Liver (tissue), 10 donors: ENCODE measurements at places on chromosomes 16 and 17.

- DNase-seq = no peak
These were observed 102.9 kb downstream of the HIC1 start for GRCh38 chr17:2157675-2158395.

DNA sequence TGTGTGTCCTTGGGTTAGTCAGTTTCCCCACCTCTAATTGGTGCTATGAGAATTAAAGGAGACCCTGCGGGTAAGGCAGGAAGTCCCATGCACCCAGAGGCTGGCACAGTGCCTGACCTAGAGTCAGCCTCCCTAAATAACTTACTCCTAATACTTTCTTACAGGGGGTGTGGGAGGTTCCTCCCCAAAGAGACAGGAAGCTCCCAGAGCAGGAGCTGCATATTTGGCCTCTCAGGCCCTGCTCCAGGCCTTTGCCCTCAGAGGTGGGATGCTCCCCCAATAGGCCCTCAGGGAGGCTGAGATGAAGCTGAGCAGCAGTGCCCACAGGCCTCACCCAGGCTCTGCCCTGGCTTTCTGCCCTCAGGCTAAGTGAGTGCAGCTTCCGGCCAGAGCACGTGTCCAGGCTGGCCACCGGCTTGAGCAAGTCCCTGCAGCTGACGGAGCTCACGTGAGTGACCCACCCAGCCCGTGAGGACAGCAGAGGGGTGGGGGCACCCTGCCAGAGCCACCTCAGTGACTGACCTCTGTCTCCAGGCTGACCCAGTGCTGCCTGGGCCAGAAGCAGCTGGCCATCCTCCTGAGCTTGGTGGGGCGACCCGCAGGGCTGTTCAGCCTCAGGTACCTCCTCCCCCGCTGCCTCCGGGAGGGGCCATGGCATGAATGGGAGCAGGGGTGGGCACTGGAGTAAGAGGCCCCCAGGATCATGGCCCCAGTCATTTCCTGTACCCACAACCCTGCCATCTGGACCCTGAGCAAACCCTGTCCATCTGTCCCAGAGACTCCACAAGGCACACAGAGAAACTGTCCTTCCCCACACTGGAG is 31.1 kb upstream of the CPNE2 start:
- DNase-seq = peak; percentile 41

GRCh38 chr17:59684967-59685366 is 22.3 kb downstream of the PTRH2 start:
- no peak for DNase-seq

DNA sequence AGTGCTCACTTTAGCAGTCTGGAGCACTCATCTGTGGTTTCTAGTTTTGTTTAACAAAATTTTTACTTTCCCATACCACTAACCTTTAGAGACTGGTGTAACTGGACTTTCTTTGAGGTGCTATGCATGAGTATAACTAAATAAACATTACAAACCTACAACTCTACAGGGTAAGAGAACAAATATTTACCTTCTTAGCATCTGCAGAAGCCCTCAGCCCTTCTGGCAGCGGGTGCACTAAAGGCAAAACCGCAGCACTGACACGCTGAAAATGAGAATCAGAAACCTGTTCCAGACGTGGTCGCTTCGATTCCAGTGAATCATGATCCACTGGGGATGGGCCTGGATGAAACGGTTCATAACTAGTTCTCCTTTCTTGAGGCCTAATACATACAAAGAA is 43.7 kb downstream of the NCOR1 start:
- DNase-seq = no peak

DNA sequence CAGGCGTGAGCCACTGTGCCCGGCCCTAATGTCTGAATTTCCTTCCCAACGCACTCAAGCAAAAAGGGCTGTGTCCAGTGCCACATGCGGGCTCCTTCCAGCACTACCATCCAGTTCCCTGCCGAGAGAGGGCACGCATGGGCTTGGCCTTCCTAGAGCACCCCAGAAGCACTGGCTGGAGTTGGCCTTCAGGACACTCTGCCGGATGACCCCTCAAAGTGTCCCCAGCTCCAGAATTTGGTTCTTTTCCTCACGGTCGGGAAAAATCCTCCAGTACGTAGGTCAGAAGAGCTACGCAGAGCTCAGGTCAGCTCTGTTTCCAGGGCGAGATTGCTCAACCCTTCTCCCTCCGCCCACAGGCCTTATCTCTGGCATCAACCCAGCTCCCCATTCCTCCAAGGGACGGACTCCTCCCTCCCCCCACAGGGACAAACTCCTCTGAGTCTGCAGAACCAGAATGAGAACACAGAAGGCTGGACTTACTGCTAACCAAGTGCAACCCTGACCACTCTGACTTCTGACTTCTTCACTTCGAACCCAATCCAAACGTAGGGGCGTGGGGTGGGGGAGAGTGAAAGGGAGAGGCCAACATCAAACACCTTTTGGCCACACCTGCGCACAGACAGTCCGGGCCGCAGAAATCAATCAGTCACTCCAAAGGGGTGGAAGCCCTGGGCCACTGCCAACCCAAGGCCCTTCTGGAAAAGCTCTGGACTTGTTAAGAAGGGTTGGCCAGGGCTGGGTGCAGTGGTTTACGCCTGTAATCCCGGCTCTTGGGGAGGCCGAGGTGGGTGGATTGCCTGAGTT is 3.6 kb downstream of the CDC42EP4 start:
- peak; percentile 81 for DNase-seq

GRCh38 chr17:36935671-36936454 is 1.4 kb upstream of the LHX1 start:
- DNase-seq = no peak

DNA sequence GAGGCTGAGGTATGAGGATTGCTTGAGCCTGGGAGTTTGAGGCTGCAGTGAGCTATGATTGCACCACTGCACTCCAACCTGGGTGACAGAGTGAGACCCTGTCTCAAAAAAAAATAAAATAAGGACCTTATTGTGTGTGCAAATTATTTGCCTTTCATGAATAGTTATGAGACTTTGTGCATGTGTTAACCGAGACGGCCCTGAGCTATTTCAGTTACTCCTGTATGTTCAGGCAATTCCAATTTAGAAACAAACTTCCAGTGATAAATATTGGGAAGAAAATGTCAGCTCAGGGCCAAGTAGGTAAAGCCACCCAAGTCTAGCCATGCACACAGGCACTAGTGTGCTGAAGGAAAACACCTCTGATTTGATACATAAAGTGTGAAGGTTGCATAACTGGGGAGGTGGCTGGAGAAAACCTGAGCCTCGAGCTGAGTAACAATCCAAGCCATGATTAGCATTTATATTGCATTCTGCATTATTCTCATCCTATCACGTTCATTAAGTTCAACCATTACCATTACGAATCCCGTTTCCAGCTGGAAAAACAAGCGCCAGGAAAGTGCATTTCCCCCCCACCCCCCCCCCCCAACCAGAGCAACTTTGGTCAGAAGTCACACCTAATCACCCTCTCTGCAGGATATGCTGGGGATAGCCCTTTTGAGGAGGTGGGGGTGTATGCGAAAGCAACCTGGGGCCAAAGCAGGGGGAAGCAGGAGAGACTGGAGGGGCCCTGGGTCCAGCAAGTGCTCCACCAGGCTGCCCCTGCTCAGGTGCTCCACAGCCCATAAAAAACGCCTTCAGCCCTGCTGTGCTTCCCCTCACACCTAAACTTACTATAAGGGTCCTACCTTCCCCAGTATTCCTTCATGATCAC is 18.6 kb upstream of the ENDOV start:
- no peak for DNase-seq

DNA sequence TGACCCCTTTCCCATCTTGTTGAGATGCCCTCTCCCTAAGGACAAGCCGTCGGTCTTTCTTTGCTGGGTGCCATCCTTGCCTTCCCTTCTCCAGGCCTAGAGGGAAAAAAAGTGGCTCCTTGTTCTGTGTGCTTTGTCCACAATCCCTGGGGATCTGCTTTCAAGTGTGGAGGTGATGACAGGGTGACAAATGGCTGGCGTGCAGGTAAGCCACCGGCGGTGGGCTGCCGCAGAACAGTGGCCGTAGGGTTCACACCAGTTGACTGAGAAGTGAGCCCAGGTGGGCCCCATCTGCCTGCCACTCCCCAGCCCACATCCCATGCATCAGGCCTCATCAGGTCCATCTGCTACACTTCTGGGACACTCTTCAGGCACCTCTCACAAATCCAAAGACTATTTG is 11.4 kb upstream of the CALB2 start:
- DNase-seq = peak; percentile 10

- no peak for DNase-seq
These were observed 13.7 kb downstream of the RARA start for GRCh38 chr17:40322358-40323315.

DNA sequence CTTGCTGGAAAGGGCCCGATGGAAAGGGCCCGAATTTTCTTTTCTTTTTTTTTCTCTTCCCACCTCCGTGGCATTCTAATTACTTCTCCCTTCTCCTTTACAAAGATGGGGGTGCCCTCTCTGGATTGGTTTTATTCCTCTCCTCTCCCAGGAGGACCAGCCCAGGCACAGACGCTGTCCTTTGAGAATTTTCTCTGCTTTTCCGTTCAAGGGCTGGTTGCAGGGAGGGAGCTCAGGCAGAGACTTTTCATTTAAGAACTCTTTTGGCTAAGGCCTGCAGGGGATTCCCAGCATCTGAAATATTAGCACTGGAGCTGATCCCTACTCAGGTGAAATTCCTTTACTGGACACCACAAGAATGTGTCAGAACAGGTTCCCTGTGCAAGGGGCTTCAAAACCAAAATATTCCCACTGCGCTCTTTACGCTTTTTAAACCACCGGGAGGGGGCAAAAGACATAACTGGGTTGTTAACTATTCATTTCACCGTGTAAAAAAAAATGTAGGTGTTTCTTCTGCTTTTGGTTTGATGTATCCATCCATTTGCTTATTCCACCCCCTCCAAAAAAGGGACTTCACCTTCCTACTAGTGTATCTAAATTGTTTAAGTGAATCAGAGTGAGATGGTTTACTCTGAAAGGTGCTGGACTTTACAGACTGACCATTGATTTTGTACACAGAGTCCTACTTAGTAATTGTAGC is 1.4 kb downstream of the NFAT5 start:
- peak; percentile 41 for DNase-seq

DNA sequence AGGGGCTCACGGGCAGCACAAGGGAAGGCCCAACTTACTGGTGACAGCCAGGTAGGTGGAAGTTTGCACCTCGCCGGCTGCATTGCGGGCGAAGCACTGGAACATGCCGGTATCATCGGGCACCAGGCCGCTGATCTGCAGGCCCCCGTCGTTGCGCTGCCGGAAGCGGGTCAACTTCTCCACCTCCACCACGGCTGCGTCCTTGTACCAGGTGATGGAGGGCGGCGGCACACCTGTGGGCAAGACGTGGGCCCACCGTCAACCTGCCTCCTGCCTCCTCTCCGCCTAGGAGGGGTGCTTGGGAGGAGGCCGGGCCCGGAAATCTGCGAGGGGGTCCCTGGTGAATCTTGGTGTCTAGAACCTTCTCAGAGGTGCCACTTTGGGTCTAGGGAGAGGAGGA is 123.6 kb upstream of the CDC42EP4 start:
- DNase-seq = no peak

GRCh38 chr16:63655846-63656245 is 1466.0 kb downstream of the CDH11 start:
- DNase-seq = no peak

GRCh38 chr17:62966426-62967204 is 580 bp downstream of the TANC2 start:
- peak; percentile 66 for DNase-seq

- DNase-seq = peak; percentile 22
These were observed 14.5 kb downstream of the MPO start for GRCh38 chr17:58265902-58266875.

DNA sequence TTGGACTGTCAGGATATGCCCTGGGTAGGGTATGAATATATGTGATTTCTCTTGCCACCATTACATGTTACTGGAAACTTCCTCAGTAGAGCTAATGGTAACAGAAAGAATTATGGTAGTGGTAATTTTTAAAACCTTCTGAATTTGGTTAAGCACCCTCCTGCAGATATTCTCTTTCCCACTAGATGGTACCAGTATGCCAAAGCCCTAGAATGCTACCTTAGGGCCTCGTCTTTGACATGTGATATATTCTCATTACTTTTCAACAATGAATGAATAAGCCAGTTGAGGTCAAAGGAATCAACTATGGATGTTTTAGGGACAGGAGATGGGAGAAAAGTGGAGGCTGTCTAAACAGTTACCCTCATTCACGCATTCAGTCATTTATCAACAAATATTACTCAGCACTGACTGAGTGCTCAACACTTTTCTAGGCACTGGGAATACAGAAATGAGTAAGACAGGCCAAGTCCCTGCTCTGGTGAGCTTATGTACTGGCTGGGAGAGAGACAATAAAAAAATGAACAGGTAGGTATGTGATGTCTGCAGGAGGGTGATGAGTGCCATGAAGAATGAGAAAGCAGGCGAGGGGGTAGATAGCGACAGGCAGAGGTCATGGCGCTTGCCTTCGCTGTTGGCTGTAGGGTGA is 14.7 kb downstream of the CDH13 start:
- no peak for DNase-seq

DNA sequence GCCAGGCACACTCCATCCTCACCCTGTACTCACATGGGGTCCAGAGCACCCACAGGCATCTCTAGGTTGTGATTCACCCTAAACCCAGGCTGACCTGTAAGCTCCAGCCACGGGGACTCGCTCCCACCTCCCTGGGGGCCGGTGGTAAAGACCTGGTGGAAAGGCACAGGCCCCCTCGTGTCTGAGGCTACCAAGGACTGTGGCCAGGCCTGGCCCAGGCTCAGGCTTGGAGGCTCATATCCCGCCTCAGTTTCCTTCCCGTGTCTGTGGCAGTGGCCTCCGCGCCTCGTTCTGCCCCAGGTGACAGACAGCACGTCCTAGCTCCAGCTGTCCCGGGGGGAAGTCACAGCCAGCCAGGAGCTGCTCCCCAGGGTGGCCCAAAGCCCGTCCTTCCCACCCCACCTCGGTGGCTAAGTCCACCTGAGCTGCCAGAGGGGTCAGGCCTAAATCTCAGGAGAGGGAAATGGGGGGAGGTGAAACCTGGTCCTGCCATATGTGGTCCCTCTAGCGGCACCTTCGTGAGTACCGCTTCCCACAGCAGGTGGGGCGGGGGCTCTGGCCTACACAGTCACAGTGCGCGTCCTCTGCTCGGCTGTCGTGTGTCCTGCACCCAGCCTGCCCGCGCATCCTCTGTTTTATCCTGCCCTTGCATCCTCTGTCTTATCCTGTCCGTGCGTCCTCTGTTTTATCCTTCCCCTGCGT is 12.6 kb downstream of the CDH15 start:
- no peak for DNase-seq

- DNase-seq = no peak
These were observed 646 bp downstream of the HIC1 start for GRCh38 chr17:2055292-2056205.

GRCh38 chr16:27482397-27483087 is 67.2 kb downstream of the GTF3C1 start:
- no peak for DNase-seq

GRCh38 chr16:49548325-49548970 is 174.8 kb downstream of the C16orf78 start:
- no peak for DNase-seq
